ENCODE measurements at places on chromosomes 6 and 20. TPM values are rescaled to one million over a fixed set of nuclear protein-coding genes. Genes with fewer than 3 reads are reported as not detected.

GRCh38 chr6:27049863-27050781, 197.4 kb upstream of the PRSS16 start:
- H3K36me3 ChIP-seq, result no peaks in the 10 kb centered on the region
- H3K4me3 ChIP-seq, result no peak overlapping the region
- no peak for DNase-seq
- H3K27ac ChIP-seq, result no peak overlapping the region
- peaks cover 8% of the 10 kb centered on the region for H3K27me3 ChIP-seq

DNA sequence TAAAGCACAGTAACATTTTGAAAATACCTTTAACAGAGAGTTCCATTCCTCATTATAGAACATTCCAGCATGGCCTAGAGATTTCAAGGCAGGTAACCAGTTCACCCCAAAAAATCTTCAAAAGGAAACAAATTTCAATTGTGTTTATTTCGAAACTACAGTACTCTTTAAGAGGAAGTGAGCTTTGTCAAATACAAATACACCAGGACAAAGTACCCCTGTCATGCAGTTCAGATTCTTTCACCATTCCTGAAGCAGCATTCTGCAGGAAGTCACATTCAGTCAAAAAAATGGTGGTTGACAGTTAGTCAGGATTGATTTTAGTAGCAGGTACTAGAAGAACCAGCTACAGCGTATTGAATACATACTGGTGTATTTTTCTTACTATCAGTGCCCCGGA, 89.6 kb upstream of the RIN2 start:
- no peaks in the 10 kb centered on the region for H3K36me3 ChIP-seq
- peaks cover 2% of the 10 kb centered on the region for H3K4me1 ChIP-seq
- no peak for DNase-seq
- peaks cover 8% of the 10 kb centered on the region for H3K27me3 ChIP-seq
- no peak overlapping the region for H3K4me3 ChIP-seq

- H3K27ac ChIP-seq, result no peak overlapping the region
- no peak for DNase-seq
- H3K36me3 ChIP-seq, result no peaks in the 10 kb centered on the region
- peaks cover 2% of the 10 kb centered on the region for H3K27me3 ChIP-seq
- H3K4me1 ChIP-seq, result no peaks in the 10 kb centered on the region
Observed at GRCh38 chr20:51918561-51918960, 116.2 kb upstream of the SALL4 start.

COL9A3 gene
- 0.82 TPM for total RNA-seq
